ENCODE measurements at places on chromosomes 12 and 14. TPM values are rescaled to one million over a fixed set of nuclear protein-coding genes. Genes with fewer than 3 reads are reported as not detected.

The TAS2R9 gene
- total RNA-seq: not detected

The HCAR1 gene
- total RNA-seq: 0.87 TPM

The GLI1 gene
- total RNA-seq: 1.6 TPM

The SMIM41 gene
- total RNA-seq: 4.5 TPM

The PMCH gene
- total RNA-seq: not detected

The ETFBKMT gene
- total RNA-seq: 3.5 TPM

The LBHD2 gene
- total RNA-seq: not detected

The RIPK3 gene
- 2.9 TPM for total RNA-seq

The TPPP2 gene
- not detected for total RNA-seq

The TAS2R20 gene
- total RNA-seq: 2.8 TPM

The COCH gene
- 0.33 TPM for total RNA-seq

The GCH1 gene
- total RNA-seq: 6.3 TPM

The RNU6-8 gene
- not detected for total RNA-seq

The GYS2 gene
- not detected for total RNA-seq

The MANSC4 gene
- not detected for total RNA-seq

The GNPTAB gene
- total RNA-seq: 26.3 TPM

The POTEM gene
- not detected for total RNA-seq

The ADAMTS20 gene
- total RNA-seq: not detected

The DBX2 gene
- not detected for total RNA-seq

The ALKBH2 gene
- 16.9 TPM for total RNA-seq

The ARHGDIB gene
- total RNA-seq: 4.7 TPM

The NKX2-1 gene
- not detected for total RNA-seq

The HDAC7 gene
- 49.3 TPM for total RNA-seq

The SLC16A7 gene
- total RNA-seq: 110 TPM

The NGB gene
- total RNA-seq: not detected

The AICDA gene
- total RNA-seq: not detected

The SLCO1B1 gene
- total RNA-seq: not detected

The TMEM229B gene
- 2.0 TPM for total RNA-seq

The OGFOD2 gene
- total RNA-seq: 14.5 TPM

The CAPS2 gene
- 10.4 TPM for total RNA-seq

The KLRB1 gene
- total RNA-seq: not detected

The SIX1 gene
- 15.9 TPM for total RNA-seq

The NRL gene
- total RNA-seq: 0.87 TPM

The STON2 gene
- total RNA-seq: 46.1 TPM

Measured in smooth muscle cell of trachea (primary cell).